ENCODE measurements at places on chromosomes 11 and 22.
A peak's percentile ranks its signal among the peaks of the same experiment; 100 is the strongest.

DNA sequence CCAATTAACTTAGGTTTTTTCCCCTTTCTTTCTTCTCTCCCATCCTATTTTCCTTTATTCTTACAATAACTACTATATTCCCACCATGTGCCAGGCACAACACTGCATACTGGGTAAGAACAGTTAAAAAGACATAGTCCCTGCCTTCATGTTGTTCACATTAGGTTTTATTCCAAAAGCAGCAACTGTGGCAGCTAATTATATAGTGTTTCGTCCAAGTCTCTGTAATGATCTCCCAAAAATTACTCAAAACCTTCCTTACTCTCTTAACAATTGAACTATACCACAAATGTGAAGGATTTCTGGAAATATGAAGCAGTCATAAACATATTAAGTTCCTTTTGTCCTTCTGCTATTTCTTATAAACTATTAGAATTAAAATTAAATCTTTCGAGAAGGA is 184.1 kb upstream of the C11orf58 start:
- DNase-seq = no peak

DNA sequence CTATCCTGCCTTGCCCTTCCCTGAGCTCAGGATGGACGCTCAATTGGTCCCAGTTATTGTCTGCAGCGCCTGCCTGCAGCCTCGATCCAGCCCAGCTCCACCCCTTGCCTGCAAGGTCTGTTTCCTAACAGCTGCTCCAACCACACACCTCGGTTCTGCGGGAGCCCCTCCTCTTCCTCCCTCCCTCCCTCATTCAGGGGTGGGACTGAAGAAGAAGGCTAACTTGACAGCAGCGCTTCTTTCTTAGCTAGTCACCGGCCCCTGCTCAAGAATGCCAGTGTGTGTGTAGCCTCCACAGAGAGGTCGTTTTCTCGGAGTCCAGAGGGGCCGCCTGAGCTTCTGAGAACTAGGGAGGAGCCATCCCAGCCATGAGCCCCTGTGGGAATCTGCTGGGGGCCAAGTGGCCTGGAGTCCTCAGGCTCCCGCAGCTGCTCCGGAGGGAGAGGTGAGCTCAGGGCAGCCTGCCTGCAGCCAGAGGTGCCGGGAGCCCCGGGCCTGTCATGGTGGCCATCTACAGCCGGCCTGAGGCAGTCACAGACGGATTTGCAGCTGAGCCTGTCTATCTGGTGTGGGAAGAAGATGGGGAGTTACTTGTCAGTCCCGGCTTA is 36.1 kb downstream of the LIMK2 start:
- peak; percentile 14 for DNase-seq

DNA sequence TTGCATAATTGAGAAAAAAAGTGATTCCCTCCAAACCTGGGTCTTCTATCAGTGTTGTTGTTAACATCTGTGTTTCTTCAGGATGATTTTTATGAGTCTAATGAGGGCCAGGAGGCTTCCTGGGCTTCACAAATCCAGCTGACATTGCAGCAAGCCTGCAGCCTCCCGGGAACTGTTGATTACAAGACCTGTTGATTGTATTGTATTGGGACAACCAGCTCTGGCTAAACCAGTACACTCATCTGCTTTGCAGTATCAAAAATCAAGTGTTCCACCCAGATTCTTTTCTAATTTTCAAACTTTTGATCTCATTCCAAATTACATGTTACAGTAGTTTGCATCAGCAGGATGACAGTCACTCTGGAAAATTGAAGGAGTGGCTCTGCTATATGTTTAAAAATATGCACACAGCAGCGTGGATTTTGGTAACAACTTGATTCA is 16.1 kb upstream of the PRSS23 start:
- no peak for DNase-seq

- DNase-seq = no peak
Observed at GRCh38 chr11:127816962-127817361, 770.4 kb downstream of the ETS1 start.

- DNase-seq = no peak
Observed at GRCh38 chr11:126480015-126480409, 124.5 kb downstream of the ST3GAL4 start.

DNA sequence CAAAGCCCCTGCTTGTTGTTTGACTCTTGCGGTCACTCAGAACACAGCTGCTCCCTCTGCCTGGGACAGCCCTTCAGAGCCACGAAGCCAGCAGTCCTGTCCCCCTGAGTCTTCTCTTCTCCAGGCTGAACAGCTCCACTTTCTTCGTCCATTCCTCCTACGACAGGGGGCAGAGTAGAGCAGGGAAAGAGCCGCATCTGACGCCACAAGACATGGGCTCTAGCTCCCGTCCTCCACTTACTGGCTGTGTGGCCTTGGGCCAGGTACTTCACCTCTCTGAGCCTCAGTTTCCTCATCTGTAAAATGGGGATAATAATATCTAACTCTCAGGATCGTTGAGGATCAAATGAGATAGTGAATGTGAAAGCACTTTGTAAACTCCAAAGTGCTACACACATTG is 29.9 kb downstream of the CHRDL2 start:
- DNase-seq = no peak

GRCh38 chr11:114395736-114396135 is 4.6 kb downstream of the C11orf71 start:
- DNase-seq = no peak

DNA sequence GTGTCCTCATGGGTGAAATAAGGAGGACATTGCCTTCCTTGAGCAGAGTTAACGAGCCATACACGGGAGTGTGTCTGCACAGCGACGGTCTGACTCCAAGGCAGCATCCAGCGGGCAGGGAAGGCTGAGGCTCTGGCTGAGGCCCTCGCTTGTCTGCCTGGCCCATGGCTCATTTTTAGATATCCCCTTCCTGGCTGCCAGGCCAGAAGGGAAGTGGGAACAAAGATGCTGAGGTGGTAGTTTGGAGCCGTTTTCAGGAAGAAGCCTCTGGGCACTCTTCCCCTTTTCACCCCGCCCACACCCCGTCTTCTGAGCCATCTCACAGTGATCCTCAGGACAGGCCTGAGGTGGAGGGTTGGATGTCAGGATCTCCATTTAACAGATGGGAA is 3.0 kb upstream of the SLCO2B1 start:
- no peak for DNase-seq

DNA sequence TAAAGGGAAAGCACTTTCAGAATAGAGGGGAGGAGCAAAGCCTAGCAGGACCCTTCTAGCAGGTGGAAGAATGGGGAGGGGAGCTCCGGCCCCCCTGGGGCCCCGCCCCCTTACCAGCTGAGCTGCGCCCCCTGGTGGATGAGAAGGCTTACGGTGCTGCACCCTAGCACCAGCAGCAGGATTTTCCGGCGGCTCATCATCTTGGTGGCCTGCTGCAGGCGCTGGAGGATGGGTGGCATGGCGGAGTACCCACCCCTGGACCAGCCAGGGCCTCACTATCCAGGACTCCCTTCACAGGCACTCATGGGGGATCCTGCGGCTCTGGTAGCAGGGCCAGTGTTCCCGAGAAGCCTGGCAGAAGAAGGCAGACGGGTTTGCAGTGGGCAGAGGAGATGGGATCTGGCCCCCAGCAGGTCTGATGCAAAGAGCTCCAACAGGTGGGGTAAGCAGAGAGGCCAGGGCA is 3.8 kb downstream of the GAL3ST3 start:
- peak; percentile 77 for DNase-seq

DNA sequence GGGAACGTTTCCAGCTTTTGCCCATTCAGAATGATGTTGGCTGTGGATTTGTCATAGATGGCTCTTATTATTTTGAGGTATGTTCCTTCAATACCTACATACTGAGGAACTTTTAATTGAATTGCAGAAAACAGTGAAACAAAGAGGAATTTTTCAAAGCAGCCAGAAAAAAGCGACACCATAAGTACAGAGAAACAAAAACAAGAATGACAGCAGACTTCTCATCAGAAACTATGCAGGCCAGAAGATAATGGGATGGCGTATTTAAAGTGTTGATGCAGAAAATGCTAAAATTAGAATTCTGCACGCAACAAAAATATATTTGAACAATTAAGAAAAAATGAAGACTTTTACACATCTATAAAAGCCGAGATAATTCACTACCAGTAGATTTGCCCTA is 95.4 kb upstream of the TIMP3 start:
- DNase-seq = no peak

DNA sequence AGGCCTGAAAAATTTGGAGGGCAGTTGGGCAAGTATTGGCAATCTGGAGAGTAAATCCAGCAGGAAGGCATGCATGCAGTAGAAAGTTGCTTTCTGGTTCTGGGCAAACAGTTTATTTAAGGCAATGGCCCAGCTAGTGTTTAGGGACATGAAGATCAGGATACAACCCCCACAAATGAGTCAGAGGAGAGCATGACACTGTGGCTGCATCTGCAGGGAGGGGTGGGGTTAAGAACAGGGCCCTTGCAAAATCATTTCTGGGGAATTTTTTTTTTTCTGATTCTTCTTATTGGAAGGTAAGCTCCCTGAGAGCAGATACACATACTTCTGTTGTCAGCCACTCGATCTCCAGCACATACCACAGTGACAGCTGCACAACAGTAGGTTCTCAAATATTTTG is 61.1 kb downstream of the FDX1 start:
- no peak for DNase-seq

GRCh38 chr11:73404048-73404447 is 27.8 kb downstream of the RELT start:
- no peak for DNase-seq

DNA sequence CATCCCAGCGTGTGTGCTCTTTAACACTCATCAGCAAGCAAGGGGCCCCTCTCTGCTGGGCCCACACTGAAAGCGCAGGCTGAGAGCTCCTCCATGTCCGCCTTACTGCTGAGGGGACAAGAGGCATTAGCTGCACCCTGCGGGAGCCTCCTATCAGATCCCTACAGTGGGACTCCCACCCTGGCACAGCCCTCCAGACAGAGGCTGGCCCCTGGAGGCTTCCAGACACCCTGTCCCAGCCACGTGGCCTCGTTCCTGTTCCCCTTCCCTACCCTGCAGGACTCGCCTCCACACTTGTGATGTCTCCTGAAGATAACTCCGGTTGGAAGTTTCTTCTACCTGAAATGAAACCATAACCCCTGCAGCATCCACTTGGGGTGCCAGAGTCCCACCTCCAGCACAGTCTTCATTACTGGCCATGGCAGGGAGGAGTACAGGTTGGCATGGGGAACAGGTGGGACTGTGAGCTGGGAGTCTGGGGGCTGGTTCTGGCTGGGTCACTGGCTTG is 5.0 kb upstream of the SH3BP1 start:
- no peak for DNase-seq

DNA sequence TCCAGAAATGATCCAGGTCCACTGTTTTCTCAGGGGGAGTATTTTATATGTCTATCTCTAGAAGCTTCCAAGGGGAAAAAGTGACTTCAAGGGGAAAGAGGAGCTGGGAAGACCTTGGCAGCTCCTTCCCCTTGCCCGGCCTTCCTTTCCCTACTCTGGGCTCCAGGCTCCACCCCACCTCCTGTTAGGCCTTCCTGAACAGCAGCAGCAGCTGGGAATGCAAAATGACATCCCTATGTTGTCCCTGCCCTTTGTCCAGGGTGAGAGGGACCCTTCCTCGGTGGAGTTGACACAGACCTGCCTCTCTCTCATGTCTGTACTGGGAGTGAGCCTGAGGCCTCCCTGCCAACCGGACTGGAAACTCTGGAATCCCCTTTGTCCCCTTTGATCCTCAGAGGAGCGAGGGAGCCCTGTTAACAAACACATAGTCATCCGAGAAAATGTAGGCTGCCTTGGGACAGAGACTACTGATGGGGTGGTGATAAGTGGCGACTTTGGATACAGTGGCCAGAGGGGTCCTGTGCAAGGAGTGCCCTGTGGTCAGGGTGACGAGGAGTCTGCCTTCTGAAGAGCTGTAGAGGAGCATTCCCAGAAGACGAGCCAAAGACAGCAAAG is 9.0 kb upstream of the MALAT1 start:
- no peak for DNase-seq

DNA sequence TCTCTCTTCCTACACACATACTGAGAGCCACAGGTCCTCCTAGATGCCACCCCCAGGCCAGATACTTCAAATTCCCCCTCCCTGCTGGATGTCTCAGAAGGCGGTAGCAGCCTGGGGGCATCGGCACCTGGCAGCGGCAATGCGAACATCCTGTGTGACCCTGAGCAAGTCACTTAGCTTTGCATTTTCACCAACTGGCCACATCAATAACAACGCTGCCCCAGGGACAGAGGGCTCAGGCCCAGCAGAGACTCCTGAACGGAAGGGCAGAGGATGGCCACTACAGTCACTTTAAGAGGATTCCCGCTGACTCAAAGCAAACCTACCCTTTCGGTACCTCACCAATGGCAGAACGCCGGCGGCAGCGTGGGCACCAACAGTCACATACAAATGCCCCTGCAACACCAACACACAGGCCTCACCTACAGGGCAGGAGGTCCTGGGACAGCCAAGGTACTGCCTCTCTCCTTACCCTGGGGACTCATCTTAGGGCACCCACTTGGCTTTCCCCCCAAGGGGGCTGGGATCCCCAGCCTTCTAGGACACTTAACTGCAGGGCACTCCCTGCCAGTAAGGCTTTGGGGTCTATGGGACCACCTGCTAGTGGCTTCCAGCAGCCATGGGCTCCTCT is 1.6 kb downstream of the LMO1 start:
- no peak for DNase-seq

DNA sequence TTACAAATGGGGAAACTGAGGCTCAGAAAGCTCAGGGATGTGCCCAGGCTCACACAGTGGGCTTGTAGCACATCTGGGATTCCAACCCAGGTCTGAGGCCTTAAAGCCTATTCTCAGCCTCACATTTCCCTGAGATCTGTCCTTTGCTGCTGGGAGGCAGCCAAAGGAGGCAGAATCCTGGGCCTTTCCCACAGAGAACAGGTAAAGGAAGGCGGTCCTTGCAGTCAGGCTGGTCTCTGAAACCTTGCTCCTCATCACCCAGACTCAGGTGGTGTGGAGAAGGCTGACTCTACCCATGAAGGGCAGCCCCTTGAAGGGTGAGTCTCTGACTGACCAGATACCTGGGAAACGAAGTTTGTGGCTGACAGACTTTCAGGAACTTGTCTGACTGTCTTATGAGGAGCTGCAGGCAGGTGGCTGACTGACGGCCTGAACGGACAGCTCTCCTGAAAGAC is 7.8 kb downstream of the SLCO2B1 start:
- DNase-seq = no peak

GRCh38 chr11:102810950-102811660 is 13.1 kb upstream of the MMP1 start:
- DNase-seq = no peak

GRCh38 chr11:102705626-102706025 is at the start of gene MMP27:
Gene MMP27 (minus strand): TSS chr11:102705769. CDS start chr11:102705714, 55 bp downstream.
- no peak for DNase-seq

DNA sequence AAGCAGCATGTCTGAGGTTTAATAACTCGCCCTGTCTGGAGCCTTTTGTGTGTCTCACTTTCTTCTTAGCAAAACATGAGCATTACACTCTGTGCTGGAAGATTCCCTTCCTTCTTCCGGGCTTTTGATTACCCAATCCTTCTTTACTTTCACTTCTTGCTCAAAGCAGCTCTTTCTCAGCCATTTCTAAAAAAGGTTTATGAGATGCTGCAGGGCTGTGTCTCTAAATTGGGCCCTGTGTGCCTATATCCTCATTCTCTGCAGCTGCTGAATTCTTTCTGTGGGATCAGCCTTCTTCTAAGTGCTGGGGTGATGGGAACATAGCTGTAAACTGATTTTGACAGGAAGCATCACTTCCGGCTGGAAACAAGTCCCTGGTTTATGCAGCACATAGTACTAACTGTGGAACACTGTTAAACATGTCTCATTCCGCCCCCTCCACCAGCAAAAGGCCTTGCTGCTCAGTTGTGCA is 71.8 kb downstream of the PIWIL4 start:
- no peak for DNase-seq

GRCh38 chr11:93288767-93289166 is 41.8 kb upstream of the DEUP1 start:
- DNase-seq = no peak

GRCh38 chr11:10864688-10865087 is 6.8 kb upstream of the ZBED5 start:
- DNase-seq = no peak
